ENCODE measurements at places on chromosomes 5 and 9.

GRCh38 chr9:104075801-104076753, 18.0 kb upstream of the SMC2 start:
- no peak for DNase-seq

GRCh38 chr9:96514108-96514799, 64.3 kb downstream of the HABP4 start:
- DNase-seq, result no peak

DNA sequence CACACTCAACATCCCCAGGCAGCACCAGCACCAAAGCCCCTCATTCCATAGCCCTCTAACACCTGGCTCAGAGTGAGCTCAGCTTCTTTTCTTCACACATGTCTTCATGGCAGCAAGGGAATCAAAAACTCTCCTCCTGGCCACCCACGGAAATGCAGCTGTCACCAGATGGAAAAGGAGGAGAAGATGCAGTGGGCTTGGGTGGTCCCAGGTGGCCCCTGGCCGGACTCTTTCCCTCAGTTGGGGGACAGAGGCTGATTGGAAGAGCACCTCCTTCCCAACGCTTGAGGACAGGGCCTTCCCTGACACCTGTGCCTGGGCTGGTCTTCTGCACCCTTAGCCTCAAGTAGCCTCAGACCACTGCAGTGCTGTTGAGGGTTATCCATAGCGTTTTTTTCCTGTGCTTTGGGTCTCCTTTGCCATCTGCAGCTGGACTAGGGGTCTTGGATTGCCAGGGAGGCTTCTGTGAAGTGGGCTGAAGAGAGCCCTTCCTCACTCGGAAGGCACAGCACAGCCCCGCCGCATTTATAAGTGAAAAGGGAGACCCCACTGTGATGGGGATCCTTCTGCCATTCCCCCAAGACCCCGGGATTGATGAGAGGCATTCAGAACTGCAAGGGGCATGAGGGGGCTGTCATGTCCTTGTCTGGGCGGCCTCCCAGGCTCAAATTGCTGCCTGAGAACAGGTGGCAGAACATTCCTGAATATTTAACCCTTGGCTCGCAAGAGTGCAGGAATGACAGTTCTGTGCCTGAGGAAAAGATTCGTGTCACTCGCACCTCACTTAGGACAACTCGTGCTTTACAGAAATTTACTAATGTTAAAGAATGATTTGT, 200.0 kb downstream of the AUH start:
- no peak for DNase-seq

DNA sequence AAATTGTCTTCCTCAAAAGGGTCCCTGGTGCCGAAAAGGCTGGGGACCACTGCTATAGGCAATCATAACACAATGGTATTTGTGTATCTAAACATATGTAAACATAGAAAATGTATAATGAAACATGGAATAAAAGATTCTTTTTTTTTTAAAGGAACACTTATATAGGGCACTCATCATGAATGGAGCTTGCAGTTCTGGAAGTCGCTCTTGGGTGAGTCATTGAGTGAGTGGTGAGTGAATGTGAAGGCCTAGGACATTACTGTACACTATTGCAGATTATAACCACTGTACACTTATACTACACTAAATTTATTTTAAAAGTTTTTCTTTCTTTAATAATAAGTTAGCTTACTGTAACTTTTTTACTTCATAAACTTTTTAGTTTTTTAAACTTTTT, 176.4 kb downstream of the ARRDC3 start:
- DNase-seq, result no peak

DNA sequence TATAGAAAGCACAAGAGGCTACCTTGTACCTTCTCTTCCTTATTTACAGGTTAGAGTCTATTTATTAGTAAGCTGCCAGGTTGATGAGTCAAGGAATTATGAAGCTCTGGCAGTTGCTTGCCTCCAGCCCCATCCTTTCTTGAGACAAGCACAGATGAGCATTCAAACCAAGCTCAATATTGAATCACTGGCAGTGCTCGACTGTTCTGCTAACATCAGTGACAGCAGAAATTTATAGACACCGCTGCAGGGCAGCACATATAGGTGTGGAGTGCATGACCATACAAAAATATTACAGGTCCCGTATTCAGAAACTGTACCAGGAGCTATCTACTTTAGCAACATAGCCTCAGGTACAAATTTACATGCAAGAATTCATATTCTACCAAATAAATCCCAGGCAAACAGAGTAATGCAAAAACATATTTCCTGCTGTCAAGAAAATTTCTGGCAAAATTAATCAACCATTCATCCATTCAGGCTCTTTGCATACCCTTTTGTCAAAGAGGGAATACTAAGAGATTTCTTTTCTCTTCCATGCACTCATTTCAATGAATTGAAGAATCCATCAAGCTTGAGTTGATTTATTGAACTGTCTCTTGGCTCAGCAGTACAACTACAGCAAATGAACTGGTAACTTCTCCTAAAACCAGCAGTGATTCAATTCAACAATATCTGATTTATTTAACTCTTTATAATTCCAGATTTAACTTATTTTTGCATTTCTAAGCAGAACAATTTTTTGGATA, 26.9 kb upstream of the PCA3 start:
- no peak for DNase-seq

DNA sequence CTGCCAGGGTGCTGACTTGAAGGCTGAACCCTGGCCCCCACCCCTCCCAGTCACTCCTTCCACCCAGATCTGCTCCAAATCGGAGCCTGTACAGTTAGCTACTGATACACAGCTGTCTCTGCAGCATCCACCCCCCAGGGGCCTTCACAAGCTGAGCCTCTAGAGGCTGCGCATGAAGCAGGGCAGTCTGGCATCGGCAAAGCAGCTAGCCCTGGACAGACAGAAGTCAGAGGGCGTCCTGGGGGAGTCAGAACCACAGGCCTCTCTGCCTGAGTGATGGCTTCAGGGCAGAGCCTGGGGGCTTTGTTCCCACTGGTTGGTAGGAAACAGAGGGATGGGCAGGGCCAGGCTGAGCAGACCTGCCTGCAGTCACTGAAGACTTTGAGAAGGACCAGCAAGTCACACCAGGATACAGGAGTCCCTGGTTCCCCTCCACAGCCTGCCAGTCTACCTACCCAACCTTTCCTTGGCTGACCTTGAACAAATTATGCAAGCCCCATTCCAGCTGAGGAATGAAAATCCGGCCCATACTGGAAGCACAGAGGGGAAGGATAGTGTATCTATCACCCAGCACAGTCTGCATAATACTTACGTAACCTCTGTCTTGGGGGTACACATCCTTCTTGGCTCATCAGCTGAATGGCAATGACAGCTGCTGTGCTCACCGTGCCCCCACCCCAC, 8.8 kb downstream of the VDAC1 start:
- DNase-seq, result no peak

DNA sequence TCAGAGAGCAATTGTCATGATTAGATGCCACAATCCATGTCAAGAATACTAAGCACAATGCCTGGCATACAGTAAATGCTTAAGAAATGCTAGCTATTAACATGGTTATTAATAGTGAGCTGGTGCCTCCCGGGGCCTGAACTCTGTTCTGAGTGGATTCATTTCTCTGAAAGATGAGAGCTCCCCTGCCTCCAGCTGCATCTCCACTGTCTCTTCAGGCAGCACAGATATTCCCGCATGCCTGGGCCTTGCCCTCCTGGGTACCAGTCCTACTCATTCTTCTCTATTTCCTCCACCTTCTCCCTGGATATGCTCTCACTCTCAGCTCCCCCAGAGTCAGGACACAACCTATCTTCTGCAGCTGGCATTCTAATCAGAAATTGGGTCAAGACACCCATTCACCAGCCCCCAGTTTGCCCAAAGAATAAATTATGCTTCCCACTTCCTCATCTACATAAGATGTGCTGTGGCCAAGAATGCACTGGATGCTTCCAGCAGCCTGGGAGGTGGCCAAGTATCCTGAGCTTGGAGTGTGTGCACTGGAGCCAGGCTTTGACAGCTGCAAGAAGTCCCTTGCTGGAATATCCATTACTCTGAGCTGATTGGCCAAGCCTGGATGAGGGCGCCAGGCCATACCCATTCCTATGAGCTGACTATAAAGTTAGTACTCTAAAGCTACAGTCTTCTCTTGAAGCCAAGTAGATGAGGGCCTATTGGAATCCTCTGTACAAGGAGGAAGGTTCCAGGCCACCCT, 669.0 kb downstream of the ACTL7B start:
- DNase-seq, result no peak

DNA sequence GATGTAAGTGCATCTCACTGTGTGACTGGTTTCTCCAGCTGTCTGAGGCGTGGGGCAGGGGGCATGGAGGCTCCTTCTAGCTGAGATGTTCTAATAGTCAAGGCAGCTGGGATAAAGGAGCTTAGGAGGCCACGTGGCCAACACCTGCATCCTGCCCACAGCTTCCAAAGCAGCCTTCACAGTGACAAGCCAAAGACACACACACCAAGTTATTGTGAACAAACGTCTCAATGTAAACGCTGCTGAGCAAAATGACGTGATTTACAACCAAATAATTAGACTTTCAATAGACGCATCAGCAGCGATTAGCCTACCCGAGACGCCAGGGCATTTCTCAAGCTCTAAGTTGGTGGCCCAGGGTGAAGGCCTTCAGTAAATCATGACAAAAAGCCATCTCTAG, 23.2 kb upstream of the SLC25A51 start:
- no peak for DNase-seq

All from NCI-H2171 (cell line).